NCI-H69 (cell line): ENCODE measurements at places on chromosomes 7 and 10.

DNA sequence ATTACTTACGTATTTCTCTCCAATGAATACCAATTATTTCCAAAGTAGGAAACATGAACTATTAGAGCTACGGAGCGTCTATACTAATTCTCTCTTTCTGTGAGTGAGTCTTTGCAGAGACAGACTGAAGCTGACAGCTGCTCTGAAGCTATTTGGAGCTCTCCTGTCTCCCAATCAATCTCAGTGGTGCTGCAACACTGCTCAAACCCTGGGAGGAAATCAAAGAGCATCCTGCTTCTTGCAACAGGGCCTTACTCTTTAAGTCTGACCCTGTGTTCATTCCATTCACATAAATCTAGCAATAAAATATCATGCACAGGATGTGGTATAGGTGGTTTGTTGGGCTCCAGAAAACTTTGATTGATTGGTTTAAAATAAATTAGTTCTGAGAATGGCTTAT, 685.7 kb upstream of the IGFBP3 start:
- DNase-seq, result no peak

DNA sequence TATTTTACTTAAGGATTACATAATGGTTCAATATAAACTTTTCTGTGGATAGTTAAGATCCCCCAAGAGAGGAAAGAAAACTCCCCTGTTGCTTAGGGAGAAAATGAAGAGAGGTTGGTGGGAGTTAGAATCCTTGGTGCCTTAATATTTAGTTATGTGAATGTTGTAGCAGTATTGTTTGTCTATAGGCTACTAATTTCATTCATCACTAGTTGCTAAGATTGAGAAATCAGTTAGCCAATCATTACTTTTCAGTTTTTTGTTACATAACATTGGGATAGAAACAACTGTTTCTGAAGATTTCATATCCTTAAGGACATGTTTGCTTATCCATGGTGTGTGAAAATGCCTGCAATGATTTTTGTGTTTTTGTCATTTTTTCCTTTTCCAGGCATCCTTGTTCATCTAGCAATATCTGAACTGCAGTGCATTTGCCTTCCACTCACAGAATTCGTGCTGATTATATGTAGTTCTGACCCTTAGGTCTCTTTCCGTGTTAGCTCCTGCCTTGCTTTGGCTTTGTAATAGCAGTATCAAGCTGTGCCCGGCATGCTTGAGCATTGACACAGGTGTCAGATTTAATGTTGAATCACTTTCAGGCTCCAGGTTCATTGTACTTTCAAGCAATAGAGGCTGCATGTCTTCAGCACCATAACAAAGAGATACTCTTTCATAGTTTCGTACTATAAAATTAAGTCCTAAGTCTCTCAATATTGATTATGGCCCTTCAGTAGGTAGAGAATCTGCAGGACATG, 85.0 kb downstream of the PODXL start:
- DNase-seq, result peak; percentile 99

DNA sequence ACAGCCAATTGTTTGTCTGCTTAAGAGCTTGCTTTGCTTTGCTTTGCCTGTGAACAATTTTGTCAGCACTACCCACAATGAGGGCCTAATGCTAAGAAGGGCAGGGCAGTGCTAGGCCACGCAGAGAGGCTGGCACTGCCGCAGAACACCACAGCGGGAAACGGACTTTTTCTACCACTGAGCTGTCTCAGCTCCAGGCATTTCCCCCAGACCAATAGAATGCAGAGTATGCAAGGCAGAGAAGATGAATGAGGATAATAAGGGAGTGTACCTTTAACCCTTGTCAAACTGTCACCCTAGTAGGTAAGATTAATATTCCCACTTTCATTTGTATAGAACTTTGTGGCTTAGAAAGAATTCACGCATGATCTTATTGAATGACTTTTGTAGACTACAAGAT, 104.5 kb downstream of the SH3PXD2A start:
- DNase-seq, result no peak

DNA sequence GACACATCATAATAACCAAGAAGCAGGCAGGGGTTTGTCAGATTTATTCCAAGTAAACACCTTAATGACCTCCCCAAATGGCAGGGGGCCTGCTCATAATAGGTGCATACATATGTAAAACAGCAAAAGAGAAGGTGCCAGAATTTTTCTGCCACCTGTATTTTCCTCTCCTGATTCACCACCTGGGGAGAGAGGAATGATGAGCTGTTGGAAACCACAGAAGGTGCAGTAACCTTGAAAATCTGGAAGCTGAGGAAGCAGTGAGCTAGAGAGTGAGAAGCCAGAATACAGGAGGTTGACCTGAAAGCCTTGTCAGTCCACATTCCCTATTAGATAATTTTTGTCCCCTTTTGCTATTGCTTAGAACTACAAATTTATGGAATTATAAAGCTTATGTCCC, 46.2 kb upstream of the PDE1C start:
- DNase-seq, result peak; percentile 4

- peak; percentile 15 for DNase-seq
Observed at GRCh38 chr7:50739744-50740435, 42.8 kb downstream of the GRB10 start.

DNA sequence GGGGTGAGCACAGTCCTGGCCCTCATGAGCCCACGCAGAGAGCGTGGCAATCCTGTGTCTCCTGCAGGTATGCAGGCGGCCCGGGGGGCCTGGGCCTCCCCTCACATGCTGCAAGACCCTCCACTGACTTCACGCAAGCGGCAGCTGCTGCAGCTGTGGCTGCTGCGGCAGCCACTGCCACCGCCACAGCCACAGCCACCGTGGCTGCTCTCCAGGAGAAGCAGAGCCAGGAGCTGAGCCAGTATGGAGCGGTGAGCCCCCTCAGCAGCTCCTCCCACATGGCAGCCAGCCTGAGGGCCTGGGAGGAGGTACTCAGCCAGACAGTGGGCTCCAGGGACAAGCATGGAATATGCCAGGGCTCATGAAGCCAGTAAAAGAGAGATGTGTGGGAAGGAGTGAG, 8.7 kb downstream of the ZMIZ2 start:
- no peak for DNase-seq

- peak; percentile 23 for DNase-seq
Observed at GRCh38 chr7:78153285-78153684, 354.7 kb downstream of the PHTF2 start.

- DNase-seq, result peak; percentile 20
Observed at GRCh38 chr10:48659790-48660189, 24.9 kb upstream of the WDFY4 start.

- peak; percentile 72 for DNase-seq
Observed at GRCh38 chr10:110275128-110275729, 29.5 kb downstream of the SMNDC1 start.

DNA sequence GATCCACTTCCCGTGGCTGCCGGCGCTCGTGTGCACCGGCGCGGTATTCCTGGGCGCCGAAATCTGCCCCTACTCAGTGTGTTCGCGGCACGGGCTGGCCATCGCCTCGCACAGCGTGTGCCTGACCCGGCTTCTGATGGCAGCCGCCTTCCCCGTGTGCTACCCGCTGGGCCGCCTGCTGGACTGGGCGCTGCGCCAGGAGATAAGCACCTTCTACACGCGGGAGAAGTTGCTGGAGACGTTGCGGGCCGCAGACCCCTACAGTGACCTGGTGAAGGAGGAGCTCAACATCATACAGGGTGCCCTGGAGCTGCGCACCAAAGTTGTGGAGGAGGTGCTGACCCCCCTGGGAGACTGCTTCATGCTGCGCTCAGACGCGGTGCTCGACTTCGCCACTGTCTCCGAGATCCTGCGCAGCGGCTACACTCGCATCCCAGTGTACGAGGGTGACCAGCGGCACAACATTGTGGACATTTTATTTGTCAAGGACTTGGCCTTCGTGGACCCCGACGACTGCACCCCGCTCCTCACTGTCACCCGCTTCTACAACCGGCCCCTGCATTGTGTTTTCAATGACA, 1.3 kb downstream of the CNNM1 start:
- peak; percentile 52 for DNase-seq

GRCh38 chr7:29429401-29429800, 134.2 kb upstream of the PRR15 start:
- DNase-seq, result no peak

- peak; percentile 65 for DNase-seq
Observed at GRCh38 chr7:12640299-12641096, 46.9 kb upstream of the ARL4A start.
